ENCODE measurements at places on chromosomes 1 and 21.

GRCh38 chr1:143497374-143497747 is 474.4 kb downstream of the FAM72C start:
- DNase-seq = no peak

DNA sequence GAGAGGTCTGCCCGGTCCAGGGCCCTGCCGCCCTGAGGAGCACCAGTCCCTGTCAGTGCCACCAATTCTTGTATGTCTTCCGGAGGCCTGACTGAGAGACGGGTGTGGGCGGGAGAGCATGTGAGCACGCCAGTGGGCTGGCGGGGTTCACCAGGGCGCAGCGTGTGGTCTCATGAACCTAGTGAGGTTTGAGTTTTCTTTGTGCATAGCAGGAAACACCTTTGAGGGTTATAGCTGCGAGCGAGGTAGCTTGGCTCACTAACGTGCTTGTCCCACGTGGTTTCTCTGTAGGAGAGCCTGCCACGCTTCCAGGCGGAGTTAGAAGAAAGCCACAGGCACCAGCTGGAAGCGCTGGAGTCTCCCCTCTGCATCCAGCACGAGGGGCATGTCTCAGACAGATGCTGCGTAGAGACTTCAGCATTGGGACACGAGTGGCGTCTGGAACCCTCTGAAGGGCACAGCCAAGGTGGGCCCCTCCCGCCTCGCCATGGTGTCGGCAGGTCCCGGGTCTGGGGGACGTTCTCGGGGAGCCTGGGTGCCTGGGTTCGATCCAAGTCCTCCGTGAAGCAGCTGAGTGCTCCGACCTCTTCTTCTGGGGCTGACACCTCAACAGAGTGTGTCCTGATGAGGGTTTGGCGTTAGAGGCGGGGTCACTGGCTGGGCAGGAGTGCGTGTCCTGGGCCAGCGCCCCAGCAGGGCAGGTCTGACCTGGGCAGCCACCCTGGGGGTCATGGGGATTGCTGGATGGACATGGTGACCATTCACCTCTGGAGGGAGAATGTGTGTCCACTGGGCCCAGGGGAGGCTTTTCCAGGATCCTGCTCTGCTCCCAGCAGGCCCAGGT is 31.4 kb downstream of the PCNT start:
- DNase-seq = no peak

- no peak for DNase-seq
Measured at GRCh38 chr1:219149953-219150352, 23.7 kb upstream of the LYPLAL1 start.

GRCh38 chr1:213131851-213132655 is 81.0 kb downstream of the RPS6KC1 start:
- no peak for DNase-seq
